Muscle of arm (tissue), 14 donors: ENCODE measurements at places on chromosomes 3 and 15.

DNA sequence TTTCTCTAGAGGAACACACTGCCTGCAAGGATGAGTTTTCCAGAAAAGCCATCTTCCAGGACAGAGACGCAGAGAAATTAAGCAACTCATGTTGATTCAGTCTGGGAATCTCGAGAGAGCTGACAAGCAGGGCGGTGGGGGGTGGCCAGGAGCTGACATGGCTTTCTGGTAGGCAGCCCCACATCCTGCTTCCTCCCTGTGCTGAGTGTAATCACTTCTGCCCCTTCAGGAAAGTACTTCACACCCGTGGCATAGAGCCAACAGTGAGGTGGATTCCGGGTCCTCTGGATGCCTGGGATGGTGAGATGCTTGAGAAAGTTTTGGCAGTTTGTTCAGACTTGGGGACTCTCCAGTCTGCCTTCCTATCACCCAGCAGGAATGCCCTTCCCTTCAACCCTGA lies 221.1 kb downstream of the SLCO3A1 start:
- no peak for DNase-seq

DNA sequence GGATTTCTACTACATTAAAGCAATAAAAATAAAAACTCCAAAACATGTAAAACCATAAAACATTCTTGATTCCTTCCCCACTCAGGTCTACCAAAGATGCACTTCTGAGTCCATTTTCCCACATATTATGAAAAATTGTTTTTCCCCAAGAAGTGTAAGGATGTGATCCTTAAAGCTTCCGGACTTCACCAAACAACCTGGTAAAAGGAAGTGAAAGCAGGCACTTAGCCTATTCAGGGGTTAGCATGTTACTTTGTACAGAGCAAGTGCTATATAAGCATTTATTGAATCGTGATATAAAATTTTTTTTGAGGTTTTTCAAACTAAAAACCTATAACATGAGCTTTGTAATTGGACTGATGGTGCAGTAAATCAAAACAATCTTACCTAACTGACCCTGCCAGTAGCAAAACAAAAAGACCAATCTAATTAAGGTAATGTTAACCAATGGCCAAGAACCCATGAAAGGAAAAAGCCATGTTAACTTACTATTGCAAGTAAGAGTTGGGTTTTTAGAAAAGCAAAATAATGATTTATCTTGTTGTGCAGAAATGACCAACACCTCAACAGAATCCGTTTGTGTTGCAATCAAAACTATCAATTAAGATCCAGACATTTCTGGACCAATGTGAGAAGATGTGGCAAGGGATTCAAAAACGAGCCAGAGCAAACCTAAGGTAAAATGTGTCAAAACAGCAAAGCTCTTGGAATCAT lies 1.8 kb downstream of the SETD2 start:
- DNase-seq: no peak

DNA sequence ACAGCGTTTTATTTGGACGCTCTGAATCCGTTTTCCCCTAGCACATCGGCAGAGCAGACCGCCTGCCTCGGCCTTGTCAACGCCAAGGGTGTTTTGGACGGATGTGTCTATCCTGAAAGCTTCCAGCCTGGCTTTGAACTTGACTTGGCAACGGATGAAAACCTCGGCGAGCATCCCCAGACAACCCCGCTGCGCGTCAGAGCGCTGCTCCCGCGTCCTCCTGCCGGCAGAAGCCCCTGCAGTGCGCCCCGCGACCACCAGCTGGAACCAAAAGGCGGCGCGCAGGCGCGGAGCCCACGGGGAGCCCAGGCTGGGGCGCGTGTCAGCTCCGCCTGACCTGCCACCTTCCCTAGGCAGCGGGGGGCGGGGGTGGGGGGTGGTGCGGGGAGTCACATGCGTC lies 26.2 kb upstream of the ARL8B start:
- DNase-seq: peak; percentile 73

DNA sequence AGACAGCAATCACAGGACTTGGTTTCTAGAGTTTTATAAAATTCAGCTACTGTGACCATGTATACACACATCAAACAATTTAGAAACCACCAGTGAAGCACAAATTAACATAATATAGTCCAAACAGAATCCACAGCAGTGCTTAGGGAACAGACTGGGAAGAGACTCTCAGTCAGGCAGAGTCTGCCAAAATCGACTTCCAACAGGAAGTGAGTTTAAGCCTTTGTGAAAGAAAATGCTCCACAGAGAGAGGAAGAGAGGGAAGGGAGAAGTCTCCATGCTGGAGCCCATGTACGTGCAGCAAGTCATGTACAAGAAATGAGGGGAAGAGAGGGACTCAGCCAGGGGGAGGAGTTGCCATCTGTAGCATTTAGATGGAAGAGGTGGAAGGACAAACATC lies 172.6 kb downstream of the IL5RA start:
- peak; percentile 58 for DNase-seq

DNA sequence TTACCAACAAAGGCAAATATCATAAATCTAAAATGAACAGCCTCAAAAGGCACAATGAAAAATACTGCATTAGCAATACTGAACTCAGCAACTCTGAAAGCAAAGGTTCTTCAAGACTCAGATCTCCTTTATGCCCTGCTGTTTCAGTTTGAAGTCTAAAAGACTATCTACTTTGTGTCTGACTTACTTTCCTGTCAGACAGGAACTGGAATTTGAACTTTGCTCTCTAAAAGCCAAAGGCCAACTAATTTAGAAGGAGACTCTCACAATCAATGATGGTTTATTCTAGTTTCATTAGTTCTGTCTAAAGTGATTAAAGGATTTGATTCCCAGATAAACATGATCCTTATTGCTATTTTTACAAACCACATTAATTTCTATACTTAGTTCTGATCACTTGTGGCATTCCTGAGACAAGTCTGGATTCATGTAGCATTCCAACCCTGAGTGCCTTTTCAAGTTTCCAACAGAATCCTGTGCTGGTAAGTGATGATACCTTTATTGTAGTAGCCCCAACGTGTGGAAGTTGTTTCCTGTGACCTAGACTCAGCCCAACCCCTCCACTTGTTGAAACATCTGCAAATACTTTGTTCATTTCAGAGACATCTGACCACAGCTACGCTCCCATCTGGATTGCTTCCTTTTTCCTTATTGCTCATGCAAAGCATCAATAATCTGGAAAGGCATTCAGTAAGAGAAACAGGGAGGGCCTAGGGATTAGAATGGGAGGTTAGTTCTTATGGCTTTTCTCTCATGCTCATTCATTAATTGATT lies 14.9 kb upstream of the LEKR1 start:
- no peak for DNase-seq
